ENCODE measurements at places on chromosomes 2 and 18.

GRCh38 chr2:24791452-24791851, 1.7 kb downstream of the PTRHD1 start:
- DNase-seq, result no peak

DNA sequence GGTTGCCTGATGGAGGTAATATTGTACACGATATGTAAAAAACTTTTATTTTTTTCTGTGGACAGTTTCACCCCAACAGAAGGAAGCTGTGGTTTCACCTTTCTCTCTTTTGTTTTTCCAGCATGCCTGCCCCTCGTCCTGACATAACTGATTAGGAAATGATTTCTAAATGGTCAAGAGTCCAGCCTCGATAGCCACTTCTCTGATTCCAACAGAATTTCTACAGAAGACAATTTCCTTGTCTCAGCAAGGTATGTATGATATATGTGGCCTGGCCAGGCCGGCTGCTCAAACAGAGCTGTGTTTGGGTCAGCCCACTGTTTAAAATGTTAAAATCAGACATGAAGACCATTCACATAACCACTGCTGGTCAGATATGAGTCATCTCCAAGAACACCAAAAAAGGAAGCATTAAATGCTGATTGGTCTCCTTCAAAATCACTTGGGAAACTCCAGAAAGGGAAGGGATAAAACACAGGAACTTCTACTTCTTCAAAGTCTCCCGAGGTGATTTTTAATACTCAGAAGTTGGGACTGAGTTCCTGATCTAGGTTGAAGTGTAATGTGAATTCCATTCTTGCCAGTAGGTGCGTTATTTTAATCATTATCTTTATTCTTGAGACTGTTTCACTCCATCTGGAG, 22.3 kb downstream of the ATP8B1 start:
- no peak for DNase-seq

- DNase-seq, result no peak
These were observed 183.9 kb downstream of the FAM210A start for GRCh38 chr18:13542520-13542847.

- DNase-seq, result no peak
These were observed 42.9 kb upstream of the EPG5 start for GRCh38 chr18:46010050-46010449.

DNA sequence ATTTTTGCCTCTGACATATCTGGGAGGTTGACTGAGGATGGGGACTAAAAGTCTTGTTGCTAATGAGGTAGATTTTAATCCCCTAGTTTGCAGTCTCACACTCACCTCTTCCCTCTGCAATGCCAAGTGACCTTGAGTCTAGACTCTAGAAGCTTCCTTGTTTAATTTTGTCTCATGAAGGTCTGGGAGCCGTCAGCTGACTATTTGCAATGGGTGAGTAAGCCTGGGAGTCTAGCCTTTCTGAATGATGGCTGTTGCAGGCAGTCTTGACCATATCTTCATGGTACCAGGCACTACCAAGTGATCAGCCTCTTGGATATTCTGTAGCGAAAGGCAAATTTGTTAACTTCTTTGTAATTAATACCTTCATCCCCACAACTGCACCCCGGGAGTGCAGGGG, 61.2 kb downstream of the ARHGAP15 start:
- no peak for DNase-seq

DNA sequence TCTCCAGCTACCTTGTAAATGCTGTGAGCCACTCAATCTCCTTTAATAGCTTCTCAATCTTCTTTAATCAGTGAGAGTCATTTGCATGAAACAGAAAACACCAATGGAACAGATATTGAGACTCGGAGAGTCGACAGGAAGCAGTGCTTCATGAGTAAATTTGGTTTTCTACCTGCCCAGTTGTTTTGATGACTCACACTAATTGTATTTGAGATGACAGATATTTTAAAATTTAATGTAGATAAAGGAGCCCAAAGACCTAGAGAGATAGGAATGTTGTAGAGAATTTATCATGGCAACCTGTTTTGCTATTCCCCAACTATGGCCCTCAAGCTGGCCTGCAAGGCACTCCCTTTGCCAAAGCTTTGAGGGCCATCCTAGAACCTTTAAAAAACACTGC, 119.1 kb downstream of the CDC42EP3 start:
- no peak for DNase-seq

- no peak for DNase-seq
These were observed 53.5 kb upstream of the C2orf15 start for GRCh38 chr2:99088017-99088416.

DNA sequence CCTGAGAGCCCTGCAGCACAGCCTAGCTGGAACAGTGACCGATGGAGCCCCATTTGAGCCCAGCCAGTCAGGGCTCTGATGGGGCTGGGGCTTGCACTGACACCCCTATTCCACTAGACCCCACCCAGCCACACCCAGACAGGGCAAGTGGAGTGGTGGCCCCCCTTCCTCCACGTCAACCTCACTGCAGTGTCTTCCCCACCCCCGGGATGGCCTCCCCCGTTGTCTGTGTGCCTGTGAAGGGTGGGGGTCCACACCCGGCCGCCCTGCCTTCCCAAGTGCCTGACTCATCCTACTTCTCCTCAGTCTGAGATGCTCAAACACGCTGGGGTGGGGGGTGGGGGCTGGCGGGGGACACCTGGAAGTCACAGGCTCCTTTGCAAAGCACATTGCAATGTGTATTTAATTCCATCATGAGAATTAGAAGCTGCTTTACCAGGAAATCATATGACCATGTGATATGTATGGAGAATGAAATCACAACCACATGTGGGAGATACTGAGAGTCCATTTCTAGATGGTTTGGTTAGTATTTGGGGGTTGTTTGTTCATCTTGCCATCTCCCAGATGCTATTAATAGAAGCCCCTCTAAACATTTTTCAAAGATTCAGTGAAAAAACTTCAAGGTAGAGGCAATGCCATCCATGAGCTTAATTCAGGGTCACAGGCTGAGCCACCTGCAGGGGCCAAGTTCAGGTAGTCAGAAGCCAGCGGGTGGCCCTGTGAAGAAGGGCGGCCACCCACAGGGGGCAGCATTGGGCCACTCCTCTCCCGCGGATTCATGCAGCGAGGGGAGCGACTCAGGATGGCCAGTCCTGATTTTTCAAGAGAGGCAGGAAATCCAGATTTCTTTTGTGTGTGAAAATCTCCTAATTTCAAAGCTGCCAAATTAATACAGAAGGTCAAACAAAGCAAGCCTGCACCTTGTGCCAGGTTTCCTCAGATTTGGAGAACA, 22.7 kb upstream of the GMPPA start:
- peak; percentile 73 for DNase-seq

GRCh38 chr2:3001615-3002560, 375.7 kb downstream of the EIPR1 start:
- peak; percentile 17 for DNase-seq

GRCh38 chr2:121152861-121153260, 132.1 kb downstream of the TFCP2L1 start:
- no peak for DNase-seq

DNA sequence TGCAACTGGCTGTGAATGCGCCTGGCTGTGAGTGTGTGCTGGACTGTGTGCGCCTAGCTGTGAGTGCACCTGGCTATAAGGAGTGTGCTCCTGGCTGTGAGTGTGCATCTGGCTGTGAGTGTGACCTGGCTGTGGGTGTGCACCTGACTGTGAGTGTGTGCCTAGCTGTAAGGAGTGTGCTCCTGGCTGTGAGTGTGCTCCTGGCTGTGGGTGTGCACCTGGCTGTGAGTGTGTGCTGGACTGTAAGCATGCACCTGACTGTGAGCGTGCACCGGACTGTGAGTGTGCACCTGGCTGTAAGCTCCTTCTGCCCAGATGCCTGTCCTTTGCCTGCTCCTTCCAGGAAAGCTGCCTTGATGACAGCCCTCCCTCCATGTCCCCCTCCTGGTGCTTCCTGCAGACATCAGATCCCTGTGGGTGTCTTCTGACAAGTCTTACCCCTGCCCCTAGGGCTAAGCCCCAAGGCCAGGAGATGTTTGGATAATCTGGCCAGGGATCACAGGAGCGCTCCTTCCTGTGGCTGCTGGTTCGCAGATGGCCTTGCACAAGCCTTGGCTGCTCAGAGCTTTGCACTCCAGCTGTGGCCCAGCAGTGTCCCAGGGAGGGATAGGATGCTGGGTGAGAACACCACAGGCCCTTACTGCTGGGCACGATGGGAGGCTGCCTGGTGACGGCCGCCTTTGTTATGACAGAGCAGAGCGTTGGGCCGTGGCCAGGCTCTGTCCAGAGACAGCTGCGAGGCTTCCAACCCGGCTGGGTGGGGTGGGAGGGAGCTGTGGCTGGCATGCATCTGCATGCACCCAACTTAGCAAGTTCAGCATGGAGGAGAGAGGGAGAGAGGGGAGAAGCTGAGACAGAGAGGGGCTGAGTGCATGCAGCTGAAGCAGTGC, 89.9 kb downstream of the GLI2 start:
- DNase-seq, result peak; percentile 70

- no peak for DNase-seq
These were observed 39.7 kb upstream of the NEDD4L start for GRCh38 chr18:58004317-58004716.

DNA sequence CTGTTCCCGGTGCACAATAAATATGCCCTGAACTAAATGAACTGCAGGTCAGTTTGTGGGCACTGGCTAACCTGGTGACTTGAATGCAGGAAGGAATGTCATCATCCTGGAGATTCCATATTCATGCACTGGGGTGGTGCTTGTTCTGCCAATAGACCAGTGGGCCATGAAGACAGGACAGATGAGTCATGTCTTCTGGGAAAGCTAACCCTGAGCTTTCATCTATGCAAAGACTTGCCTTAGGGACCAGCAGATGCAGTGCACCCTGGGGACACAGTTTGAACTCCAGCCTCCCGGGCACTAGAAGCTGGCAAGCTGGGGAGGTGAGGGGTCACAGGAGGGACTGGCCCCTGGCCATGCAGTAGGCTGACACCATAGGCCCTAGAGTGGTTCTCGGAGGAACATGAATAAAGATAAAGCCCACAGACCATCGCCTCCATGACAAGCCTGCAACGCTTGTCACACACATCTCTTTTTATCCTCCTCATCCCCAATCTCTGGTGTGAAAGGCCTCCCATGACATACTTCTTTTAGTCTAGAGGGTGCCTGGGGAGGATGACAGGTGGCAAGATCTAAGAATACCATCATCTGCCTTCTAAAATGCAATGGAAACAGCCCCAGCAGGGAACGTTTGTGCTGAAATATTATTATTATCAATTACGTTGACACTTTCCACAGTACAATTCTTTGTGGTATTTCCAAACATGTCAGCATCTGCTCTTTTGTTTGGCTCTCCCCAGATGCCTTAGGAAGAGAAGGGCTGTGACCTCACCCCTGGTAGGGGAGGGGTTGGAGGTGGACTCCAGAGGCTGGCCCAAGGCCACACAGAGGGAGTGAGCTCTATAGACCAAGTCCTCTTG, 267.4 kb upstream of the RAB6C start:
- DNase-seq, result no peak

GRCh38 chr18:50819027-50819727, 639 bp downstream of the MRO start:
- DNase-seq, result no peak

GRCh38 chr2:232959139-232959538, 53.9 kb downstream of the NGEF start:
- no peak for DNase-seq

- DNase-seq, result no peak
These were observed 78.1 kb upstream of the LAPTM4A start for GRCh38 chr2:20129331-20130159.

DNA sequence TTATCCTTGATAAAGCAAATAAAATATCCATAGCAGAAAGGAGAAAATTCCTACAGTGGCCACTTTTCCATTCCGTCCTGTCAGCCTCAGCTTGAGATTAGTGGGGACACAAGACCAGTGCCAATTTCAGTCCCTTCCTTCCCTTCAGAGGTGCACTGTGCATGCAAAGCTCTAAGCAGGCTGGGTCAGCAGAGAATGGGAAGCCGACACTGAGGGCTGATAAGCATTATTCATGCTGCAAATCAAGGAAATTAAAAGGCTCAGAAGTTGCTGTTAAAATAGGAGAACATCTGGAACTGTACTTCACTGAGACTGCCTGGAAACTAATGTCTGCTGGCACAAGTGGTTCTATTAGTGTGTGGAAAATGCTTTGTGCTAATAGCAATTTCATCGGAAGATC, 534.3 kb downstream of the ADCYAP1 start:
- DNase-seq, result no peak

DNA sequence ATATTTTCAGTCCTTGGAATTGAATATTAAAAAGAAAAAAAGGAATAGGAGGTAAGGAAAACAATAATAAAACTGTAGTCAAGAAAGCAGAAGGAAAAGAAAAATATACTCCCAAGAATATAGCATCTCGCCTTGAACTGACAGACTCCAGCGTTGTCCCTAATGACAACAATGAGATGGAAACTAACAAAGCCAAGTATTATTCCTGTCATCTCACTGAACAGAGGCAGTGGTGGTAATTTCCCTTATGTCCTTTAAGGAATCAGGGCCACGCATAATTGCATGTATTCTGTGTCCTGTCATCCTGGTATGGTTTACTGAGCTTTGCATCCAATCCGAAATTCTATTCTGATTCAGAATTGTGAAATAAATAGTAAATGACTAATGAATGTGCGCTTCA, 158.9 kb downstream of the LRRTM4 start:
- DNase-seq, result no peak

GRCh38 chr2:30860726-30861125, 53.5 kb upstream of the CAPN13 start:
- peak; percentile 53 for DNase-seq

- DNase-seq, result no peak
These were observed 162.3 kb upstream of the REV1 start for GRCh38 chr2:99651930-99652670.

DNA sequence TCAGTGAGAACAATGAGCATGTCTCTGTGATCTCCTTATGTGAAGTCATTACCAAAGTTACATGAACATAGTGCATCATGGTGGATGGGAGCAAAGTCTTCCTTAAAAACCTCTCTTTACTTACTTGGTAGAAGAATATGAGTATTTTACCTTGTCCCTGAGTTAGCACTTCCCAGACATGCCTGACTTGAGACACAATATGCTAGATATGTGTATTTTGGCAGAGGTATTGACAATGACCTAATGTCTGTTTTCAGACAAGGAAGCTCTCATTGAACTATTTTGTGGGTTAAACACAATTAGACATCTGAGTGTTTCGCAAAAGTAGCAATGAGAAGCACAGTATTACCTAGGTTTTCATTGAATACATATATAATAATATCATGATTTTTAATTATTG, 99.1 kb upstream of the MC4R start:
- DNase-seq, result no peak

GRCh38 chr2:105785095-105785847, 40.6 kb downstream of the NCK2 start:
- no peak for DNase-seq
